IPS-NIHi11 (cell line): ENCODE measurements at places on chromosomes 11 and 22.

DNA sequence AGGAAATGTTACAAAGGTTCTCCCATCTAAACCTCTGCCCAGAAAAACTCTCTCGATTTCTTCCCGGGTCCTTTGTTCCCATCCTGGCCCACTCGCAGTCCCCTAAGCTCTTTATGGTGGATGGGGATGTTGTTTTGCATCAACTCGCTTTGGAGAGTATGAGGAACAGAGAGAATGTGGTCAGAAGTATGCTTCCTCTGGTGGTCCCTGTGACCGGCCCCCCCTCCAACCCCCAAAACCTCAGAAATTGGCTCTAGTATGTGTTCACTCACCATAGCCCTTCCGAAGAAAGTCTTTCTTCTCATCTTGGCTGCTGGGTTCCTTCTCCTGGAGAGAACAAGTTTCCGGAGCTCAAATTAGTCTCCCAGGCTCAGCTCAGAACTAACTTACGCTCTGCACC lies 54.4 kb downstream of the GRAMD1B start:
- DNase-seq = no peak

DNA sequence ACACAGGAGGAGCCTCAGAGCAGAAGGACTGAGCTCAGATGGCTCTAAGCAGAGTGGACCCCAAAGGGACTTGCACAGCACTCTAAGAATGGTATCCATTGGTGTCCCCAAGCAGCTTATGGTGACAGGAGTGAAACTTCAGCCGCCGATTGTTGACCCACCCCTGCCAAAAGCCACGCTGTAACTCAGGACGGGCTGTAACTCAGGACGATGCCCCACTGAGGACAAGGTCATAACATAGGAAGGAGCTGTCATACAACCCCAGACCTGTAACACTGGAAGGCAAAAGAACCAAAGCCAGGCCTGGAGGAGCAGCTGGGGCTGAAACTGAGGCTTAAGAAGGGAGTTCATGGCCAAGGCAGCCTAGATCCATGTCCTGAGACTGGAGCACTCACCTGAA lies 14.2 kb downstream of the CD59 start:
- no peak for DNase-seq

GRCh38 chr11:41320238-41320637 lies 139.2 kb downstream of the LRRC4C start:
- DNase-seq = no peak

- no peak for DNase-seq
Observed at GRCh38 chr11:34502949-34503348, 10.6 kb downstream of the ELF5 start.

- DNase-seq = no peak
Observed at GRCh38 chr22:29328055-29328454, 12.6 kb upstream of the RASL10A start.

- DNase-seq = no peak
Observed at GRCh38 chr11:82384308-82384707, 349.4 kb downstream of the FAM181B start.

GRCh38 chr11:115104851-115105453 lies 399.3 kb downstream of the CADM1 start:
- no peak for DNase-seq

- DNase-seq = no peak
Observed at GRCh38 chr11:86443415-86443814, 68.7 kb downstream of the CCDC81 start.

GRCh38 chr11:33825854-33826560 lies 51.7 kb upstream of the FBXO3 start:
- no peak for DNase-seq

DNA sequence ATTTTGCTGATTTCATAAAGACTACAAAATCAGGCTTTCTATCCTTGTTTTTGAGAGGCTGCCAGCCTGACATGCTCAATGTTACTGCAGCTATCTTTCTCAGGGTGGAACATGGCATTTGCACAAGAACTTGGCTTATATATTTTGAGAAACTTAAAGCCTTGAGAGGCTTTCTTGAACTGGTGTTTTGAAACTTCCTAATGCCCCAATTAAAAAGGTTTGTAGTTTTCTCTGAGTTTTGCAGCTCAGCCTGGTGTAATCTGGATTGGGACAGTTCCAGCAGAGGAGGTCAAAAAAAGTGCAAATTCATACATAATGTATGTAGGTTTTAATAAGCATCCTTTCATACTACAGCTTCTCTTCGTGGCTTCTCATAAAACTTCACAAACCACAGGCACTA lies 223.4 kb downstream of the FAM76B start:
- no peak for DNase-seq

GRCh38 chr11:44978961-44979331 lies 28.3 kb upstream of the TP53I11 start:
- DNase-seq = no peak

DNA sequence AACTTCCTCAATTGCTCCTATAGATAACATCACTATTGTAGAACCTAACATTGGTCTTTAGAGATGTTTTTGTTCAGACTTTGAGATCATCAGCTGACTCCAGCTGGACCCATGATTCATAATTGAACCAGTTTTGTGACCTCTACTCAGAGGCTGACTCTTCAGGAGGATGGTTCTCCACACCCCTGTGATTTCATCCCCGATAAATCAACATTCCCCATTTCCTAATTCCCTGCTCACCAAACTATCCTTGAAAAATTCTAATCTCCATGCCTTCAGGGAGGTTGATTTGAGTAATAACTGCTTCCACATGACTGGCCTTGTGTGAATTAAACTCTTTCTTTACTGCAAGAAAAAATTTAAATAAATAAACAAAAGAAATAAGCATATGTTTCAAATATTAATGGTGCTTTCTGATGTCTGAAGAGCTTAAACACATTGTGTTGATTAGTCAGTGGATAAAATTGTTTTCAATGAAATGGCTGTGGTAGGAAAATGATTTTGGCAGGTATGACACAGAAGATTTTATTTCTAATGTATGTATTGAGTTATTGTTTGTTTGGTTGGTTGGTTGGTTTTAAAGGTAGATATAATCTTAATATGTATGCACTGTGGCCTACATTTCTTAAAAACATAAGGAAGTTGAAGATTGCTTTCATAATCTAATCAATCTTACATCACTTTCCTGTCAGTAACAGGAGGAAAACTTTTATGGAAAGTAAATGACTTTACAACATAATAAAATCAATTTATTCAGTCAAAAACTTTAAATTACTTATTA lies 427.9 kb upstream of the CCDC179 start:
- no peak for DNase-seq

DNA sequence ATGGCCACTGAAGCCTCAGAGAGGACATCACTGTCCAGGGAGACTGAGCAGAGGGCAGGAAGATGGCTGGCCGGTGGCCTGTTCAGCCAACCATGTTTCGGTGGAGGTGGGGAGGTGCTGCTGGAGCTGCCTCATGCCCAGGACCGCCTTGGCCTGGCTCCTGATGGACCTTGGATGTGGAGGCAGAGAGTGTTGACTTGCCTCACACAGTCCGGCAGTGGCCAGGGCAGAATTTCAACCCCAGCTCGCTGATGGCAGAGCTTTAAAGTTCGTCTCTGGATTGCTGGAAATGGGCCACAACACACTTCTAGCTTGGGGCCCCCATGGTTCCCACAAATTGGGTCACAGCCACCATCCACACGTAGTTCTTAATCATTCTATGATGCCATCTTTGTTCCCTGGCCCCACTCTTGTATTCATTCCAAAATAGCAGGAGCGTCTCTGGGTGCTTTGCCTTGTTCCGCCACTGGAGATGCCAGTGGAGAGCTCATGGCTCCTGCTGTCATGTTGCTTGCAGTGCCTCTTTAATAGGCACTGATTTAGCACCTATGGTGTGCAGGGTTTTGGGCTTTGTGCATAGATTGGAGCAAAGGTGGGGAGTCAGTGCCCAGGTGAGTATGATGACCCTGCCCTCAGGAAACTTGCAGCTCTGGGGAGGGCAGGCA lies 5.6 kb downstream of the MAPK8IP1 start:
- DNase-seq = no peak

DNA sequence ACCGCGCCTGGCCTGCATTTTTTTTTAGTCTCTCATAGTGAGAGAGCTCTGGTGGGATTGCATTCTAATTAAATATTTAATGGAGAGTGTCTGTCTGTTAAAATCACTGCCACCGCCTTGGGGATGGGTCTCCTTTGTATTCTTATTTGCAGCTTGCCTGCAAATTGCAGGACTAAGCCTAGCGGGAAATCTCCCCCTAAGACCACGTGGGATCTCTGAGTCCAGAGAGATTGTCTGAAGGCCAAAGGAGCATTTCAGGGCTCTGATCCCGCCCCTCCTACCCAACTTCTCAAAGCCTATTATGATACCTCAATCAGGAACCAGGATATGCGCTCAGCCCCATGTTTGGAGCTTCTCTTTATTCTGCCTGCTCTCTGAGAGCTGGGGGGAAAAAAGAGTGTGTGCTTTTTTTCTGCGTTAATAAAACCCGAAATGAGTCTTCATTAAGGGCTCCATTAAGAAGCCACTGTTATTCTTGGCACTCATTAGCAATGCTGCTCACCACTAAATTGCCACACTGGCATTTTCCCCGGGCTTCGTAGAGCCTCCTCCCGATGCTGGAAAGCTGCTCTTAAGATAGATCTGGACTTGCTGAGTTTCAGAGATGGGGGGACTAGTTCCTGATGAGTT lies 92.9 kb upstream of the THY1 start:
- DNase-seq = no peak

- no peak for DNase-seq
Observed at GRCh38 chr11:35066783-35067423, 72.1 kb upstream of the CD44 start.

DNA sequence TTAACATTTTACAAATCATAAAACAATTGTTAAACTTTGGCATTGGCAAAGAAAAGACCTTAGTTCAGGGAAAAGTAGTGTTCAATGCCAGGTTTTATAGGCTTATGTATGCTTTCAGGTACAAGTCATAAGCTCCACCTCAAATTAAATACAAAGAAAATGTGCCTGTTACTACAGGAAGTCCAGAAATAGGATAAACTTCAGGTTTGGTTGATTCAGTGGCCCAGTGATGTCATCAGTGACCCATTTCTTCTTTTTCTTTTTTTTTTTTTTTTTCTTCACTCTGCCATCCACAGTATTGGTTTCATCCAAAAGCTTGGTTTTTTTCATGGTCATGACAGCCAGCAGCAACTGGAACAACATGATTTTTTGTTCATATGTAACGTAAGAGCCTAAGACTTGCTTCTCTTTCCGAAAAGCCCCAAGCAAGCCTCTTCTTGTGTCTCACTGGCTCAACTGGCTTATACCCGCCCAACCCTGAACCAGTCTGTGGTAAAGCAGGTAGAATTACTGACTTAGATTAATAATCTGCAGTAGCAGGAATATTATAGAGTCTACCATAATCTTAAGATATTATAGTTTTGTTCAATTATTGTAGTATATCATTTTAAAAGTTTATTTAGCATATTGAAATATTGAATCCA lies 46.2 kb downstream of the TTC17 start:
- no peak for DNase-seq

GRCh38 chr11:64232182-64232966 lies 2.0 kb upstream of the VEGFB start:
- DNase-seq = no peak
